ENCODE measurements at places on chromosomes 1 and 21.

DNA sequence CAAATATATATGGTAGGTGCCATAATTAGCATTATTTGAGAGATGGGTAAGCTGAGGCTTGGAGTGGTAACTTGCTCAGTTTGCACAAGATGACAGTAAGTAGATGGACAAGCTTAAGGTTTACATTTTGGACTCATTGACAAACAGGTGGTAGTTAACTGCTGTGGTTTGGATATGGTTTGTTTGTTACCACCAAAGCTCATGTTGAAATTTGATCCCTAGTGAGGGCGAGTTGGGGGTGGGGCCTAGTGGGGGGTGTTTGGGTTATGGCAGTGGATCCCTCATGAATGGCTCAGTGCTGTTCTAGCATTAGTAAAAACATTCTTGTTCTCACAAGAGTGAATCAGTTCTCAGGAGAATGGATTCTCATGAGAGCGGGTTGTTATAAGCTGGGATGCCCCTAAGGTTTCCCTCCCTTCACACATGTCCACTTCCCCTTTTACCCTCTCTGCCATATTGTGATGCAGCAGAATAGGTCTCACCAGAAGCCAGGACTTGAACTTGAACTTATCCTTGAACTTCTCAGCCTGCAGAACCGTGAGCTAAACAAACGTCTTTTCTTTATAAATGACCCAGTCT lies 6.6 kb upstream of the PRRX1 start:
- no peak for DNase-seq

- DNase-seq: no peak
Observed at GRCh38 chr1:161864577-161864976, 98.5 kb downstream of the ATF6 start.

DNA sequence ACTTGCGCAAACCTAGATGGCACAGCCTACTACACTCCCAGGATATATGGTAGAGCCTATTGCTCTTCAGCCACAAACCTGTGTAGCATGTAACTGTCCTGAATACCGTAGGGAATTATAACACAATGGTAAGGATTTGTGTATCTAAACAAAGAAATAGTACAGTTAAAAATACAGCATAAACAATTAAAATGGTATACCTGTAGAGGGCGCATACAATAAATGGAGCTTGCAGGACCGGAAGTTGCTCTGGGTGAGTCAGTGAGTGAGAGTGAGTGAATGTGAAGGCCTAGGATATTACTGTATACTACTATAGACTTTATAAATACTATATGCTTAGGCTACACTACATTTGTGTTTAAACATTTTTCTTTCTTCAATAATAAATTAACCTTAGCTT lies 99.3 kb downstream of the PLD5 start:
- DNase-seq: no peak

GRCh38 chr1:157312082-157312812 lies 174.1 kb upstream of the ETV3 start:
- DNase-seq: no peak

- no peak for DNase-seq
Observed at GRCh38 chr1:12434174-12434573, 183.8 kb downstream of the DHRS3 start.

- DNase-seq: no peak
Observed at GRCh38 chr1:81699234-81699633, 101.5 kb upstream of the ADGRL2 start.

DNA sequence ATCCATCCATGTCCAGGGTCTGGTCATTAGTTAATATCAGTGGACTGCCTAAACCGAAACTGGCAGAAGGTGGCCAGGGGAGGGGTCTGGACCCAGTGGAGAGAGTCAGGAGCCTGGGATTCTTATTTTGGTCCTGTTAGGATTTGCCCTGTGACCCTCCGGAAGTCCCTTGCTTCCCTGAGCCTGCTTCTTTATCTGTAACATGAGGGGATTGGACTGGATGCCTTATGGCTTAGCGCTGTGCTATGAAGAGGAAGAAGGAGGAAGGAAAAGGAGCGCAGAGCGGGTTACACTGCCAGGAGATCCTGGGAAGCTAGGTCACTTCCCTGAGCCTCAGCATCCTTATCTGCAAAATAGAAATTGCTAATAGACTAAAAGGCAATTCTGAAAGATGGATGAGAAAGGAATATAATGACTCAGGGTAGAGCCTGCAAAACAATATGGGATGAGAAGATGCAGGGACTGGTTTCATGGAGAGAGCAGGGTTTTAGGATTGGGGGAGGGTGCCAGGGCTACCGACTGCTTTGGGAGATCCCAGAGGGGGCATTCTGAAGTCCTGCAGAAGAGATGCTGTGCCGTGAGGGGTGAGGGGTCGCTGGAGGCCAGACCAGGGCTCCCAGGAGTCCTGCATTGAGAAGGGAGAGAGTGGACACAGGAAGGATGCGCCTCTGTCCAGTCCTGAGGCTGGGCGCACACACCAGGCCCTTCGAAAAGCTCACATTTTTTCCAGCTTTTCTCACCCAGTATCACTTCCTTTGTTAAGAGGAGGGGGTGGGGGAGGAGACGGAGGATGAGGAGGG lies 460 bp upstream of the ADORA1 start:
- no peak for DNase-seq

- no peak for DNase-seq
Observed at GRCh38 chr21:32452641-32453040, 40.1 kb downstream of the EVA1C start.

- no peak for DNase-seq
Observed at GRCh38 chr1:201104141-201104540, 8.1 kb downstream of the CACNA1S start.

DNA sequence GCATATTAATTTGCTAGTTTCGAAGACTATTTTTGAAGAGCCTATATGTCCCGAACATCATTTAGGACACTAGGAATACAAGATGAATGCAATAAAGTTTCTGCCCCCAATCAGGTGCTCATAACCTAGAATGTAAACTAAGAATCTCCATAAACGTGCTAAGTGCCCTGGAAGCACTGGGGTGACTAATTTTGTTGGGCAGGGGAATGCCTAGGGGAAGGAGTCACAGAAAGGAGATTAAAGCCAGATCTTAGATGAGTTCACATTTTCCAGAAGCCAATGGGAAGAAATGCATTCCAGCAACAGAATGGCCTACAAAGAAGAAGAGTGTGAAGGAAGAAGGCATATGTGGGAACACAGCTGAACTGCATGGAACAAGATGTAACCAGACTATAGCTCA lies 19.5 kb downstream of the SCYL3 start:
- DNase-seq: no peak

DNA sequence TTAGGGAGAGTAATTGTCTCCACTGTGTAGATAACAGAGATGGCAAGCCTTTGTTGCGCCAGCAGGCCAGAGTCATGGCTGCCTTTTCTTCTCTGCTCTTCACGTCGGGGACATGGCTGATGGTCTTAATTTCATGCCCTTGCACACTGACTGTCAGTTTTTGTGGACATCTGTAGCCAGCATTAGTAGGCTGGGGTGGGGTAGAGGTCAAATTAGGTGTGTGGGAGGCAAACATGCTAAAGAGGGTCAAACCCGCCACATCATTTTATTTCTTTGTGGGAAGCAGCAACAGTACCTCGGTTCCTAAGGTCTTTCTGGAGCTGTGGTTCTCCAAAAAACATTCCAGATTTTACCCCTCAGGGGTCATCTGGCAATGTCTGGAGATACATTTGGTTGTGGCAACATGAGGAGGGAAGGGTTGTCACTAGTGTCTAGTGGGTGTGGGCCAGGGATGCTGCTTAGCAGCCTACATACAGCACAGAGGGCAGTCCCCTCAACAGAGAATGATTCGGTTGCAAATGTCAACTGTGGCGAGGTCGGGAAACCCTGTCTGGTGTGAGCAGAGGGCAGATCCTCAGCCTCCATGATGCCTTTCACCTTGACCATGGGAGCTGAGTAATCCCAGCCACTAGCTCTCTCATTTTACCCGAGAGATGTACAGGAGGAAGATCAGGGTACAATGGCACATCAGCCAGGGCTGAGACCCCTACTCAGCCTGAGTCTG lies 14.7 kb downstream of the RUNX1 start:
- no peak for DNase-seq

DNA sequence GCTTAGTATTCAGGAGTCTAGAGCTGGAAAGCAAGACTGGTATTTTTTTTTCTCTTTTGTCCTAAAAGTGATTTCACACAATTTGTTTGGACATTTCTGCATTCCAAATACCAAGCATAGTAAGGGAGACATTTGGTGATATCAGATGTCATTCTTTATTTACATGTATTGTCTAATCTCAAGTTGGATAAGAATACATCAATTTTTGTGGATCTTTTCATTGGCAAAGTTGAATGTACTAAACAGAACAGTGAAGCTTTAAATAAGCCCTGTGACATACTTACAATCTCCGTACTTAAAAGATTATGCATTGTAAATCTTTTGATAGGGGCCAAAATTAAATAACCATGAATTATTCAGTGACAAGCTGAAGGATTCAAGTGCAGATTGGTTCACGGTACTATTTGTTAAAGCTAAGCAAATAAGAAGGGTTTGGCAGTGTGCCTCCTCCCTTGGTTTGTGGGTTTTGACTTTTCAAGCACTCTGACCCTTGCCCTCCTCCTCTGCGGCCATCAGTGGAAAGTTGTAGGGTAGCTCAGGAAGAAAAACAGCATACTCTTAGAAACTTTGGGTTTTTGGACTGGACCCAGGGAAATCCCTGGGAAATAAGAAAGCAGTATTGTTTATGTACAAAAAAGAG lies 663.7 kb downstream of the ADGRL2 start:
- no peak for DNase-seq

DNA sequence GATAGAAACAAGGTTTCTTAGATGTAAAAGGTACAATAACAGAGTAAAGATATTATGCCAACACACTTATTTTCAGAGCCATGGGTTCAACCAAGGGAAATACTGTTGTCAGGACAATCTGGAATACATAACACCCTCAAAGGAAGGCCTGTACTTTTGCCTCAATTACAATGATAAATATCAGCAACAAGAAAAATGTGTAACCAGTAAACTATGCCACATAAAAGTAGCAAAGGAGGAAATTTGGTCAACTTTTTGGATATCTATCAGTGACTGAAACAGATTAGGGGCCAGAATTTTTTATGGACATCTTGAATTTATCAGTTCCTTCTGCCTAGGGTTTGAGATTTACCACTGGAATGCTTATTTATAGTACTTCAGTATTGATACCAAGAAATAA lies 24.6 kb upstream of the RAP1GAP start:
- DNase-seq: no peak

DNA sequence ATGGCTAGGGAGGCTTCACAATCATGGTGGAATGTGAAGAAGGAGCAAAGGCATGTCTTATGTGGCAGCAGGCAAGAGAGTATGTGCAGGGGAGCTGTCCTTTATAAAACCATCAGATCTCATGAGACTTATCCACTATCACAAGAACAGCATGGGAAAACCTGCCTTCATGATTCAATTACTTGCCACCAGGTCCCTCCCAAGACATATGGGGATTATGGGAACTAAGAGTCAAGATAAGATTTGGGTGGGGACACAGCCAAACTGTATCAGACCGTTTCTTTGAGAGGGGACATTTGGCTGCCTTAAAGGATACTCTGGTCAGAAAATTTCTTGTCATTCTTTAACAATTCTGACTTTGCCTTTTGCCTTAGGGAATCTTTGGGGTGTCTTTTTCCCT lies 3.2 kb upstream of the XPR1 start:
- DNase-seq: no peak

DNA sequence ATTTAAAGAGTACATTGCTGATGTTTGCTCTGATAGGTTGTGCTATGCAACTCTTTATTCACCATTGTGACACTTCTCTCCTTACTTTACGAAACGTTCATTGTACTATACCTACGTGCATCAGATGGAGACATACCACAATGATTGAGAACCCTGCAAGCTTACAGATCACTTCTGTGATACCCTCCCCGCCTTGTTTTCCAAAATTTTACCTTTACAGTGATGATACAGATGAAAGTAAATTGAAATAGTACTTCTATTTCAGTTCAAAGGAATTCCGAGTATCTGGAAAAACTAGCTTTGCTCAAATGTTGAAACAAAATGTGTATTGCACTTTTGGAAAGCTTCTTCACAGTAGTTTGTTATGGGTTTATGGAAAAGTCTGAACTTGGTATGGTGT lies 3.3 kb downstream of the OR14K1 start:
- no peak for DNase-seq
